ENCODE measurements at places on chromosomes 5 and 9. TPM values are rescaled to one million over a fixed set of nuclear protein-coding genes. Genes with fewer than 3 reads are reported as not detected.
A peak's percentile ranks its signal among the peaks of the same experiment; 100 is the strongest.

GRCh38 chr5:123965626-123966025 lies 453.6 kb downstream of the CSNK1G3 start:
- DNase-seq = no peak

Gene SETD9
- 14.2 TPM for total RNA-seq

Gene EGFL7
- total RNA-seq = 85.3 TPM

Gene CACFD1
- total RNA-seq = 15.0 TPM

- DNase-seq = no peak
Measured at GRCh38 chr9:81823672-81824554, 104.3 kb upstream of the SPATA31D4 start.

Gene RAD23B
- total RNA-seq = 103 TPM

GRCh38 chr5:16737209-16737608 lies 120.4 kb upstream of the RETREG1 start:
- no peak for DNase-seq

- no peak for DNase-seq
Measured at GRCh38 chr9:137078701-137079400, 1.5 kb downstream of the UAP1L1 start.

DNA sequence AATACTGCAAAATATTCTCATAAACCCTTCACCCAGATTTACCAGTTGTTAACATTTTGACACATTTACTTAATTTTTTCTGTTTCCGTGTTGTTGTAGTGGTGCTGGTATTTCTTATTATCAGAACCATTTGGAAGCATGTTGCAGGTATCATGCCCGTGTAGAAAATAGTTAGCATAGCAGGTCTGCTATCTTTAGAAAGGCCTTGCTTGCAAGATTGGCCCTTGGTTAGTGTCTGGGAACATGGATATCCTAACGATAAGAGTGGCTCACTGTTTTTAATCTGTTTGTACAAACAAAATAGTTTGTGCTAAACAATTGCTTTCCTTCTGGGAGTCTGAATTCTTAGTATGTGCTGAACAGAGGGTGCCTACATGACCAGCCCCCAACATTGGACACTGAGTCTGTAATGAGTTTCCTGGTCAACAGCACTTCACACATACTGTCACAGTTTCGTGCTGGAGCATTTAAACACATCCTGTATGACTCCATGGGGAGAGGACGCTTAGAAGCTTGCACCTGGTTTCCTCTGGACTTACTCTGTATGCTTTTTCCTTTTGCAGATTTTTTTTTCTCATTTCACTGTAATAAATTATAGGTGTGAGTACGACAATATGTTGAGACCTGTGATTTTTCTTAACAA lies 66.9 kb downstream of the MAN2A1 start:
- DNase-seq = no peak

Gene IFNB1
- not detected for total RNA-seq

DNA sequence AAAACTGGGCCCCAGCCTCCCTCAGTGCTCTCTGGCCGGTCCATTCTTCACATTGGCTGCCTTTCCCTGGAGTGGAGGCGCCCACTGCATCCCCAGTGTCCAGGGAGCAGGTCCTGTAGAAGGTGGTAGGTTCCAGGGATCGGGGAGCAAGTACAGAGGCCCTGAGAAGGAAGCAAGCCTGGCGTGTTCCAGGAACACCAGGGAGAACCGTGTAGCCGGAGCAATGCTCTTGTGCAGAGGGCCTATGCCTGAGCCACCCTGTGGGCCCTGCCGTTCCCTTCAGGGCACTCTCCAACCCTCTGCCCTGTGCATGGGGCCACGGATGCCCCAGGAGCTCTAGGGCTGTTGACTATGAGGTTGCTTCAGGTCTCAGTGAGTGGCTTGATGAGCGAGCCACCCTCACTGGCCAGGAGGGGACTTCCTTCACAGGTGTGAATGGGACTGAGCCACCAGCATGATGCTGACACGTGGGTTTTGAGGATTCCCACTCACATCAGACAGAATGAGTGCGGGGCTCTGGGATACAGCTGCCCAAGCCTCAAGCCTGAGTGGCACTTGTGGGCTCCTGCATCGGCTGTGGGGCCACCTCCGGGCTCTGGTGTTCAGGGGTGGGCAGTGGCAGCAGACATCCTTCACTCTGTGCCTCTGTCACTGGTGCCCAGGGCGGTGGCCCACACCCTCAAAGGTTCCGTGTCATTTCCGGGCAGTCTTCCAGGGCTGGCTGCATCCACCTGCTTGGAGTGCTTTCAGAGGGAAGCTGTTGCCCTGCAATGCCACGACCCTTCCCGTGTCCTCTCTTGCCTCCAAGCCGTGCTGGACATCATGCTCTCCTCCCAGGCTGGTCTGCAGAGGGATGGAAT lies 54.4 kb downstream of the ADAMTS2 start:
- DNase-seq = peak; percentile 73

Gene NUP214
- total RNA-seq = 22.9 TPM

DNA sequence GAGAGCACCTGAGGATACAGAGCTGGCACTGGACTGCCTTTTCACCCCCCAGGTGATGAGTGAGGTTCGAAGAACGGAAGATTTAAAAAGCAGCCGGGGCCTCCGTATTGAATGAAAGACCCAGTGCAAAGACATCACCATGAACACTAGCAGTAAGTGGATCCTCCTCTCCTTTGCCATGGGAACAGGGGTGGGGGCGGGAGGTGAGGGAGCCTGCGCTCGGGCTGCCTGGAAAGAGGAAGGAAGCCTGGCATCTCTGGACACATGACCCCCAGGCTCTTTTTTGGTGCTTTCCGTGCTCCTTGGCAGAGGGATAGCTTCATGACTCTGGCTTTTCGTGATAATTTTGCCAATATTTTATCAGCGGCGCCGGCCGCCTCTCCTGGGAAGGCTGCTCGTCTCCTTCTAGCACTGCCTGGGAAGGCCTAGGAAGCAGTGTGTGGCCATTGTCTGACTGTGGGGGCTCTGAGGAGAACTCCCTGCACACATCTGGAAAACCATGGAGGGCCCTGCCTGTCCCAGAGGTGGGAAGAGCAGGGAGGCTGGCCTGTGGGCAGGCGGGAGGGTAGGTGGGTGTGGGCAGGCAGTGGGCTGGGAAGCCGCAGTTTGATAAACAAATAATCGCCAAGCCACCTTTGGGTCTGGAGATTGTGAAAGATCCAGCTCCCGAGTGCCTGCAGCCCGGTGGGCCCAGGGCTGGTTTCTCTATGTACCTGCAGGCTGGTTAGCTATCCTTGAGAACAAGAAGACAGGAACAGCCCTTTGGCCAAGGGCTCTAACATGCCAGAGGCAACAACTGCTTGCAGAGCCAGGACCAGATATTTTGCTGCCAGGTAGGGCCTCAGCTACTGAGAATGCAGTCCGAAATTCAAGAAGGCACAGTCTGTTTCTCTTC lies 911 bp downstream of the ABLIM3 start:
- DNase-seq = no peak

DNA sequence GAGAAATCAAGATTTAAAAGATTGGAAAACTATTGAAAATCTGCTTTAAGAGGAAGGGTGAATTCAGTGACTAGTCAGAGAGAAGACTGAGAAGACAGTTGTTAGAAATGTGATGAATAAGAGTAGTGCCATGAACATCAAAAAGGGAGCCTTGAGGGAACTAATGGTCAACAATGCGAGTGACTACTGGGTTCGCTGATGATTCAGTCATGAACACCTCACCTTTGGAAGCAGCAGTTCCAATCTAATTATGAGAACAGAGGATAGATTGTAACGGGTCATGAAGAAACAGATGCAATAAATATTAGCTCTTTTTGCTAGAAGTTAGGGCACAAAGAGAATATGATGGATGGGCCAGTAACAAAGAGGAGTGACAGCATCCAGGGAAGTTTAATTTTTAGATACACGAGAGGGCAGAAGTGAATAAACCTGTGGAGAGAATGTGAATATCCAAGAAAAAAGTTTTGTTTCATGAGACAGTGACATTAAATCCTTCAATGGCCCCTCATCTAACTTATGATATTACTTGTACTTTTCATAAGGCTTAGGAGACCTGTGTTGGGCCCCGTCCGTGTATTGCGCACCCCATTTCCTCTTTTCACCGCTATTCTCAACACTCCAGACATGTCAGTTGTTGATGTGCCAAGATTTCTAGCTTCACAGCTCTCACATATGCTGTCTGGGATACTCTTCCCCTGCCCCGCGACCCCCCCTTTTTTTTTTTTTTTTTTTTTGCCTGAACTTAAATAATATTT lies 23.5 kb upstream of the IFNE start:
- no peak for DNase-seq

Gene SLC2A6
- total RNA-seq = 3.6 TPM

Gene ADCY2
- total RNA-seq = 0.54 TPM

Gene CDKN2A
- 1.2 TPM for total RNA-seq

GRCh38 chr9:2727374-2727773 lies 10.1 kb downstream of the KCNV2 start:
- DNase-seq = no peak

Gene RAB14
- total RNA-seq = 49.9 TPM

DNA sequence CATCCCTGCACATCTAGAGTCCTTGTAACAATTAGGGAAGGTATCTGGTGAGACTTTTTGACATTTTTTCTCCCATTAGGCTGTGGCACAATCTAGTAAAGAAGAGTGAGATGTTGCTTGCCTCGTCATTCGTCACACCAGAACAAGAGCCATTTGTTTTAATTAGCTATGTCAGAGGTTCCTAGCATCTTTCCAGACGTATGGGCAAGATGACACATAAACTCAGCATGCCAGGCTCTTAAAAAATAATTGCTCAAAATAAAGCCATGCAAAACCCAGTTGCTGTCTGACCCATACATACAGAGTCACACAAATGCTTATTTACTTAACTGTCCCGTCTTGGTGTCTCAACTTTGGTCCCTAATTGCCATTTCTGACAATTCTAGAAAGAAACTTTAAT lies 125.9 kb downstream of the TRPM3 start:
- no peak for DNase-seq

DNA sequence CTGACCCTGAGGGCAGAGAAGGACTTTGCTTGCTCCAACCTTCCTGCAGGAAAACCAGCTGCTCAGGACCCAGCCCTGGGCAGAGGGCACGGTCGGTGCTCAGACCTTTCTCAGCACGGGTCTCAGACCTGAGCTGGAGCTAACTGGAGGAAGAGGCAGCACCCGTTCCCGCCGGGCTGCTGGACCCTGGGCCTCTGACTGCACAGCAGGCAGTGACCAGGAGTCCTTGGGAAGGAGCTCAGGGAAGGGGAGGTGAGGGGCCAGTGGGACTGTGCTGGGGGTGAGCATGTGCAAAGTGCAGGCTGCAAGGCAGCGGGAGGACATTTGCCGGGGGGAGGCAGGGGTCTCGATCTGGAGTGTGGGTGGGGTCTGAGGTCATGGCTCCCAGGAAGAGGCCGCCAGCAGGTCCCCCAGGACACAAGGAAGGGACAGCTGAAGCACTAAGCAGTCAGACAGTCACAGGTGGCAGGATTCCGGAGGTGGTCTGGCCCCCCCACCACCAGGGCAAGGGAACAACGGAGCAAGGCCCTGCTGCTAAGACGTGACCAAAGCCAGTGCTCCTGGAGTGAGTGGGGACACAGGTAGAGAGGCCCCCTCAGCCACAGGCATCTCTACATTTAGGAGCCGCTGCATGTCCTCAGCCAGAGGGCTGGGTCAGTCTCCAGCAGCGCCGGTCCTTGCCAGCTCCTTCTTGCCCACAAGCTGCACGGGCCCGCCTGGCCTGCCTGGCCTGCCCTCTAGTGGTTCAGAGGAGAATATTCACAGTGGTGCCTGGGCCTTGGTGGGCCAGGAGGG lies 4.8 kb upstream of the DPM2 start:
- peak; percentile 90 for DNase-seq

DNA sequence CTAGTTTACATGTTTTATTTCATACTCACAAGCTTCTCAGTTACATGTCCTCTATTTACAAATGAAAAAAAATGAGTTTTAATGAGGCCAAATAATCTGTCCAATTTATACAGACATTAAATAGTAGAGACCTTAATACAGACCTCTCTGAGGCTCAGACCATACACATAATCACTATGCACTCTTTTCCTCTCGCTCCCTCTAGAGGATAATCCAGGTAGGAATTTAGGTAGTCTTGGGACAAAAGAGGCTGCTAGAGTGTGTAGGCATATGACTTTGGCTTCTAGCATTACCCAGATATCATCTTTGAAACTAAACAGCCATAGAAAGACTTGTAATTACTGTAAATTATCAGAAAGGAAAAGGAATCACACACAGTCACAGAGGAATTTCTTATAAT lies 444.7 kb downstream of the HINT1 start:
- no peak for DNase-seq

Gene FRRS1L
- 0.81 TPM for total RNA-seq

Gene TRIM36
- total RNA-seq = 0.75 TPM

- no peak for DNase-seq
Measured at GRCh38 chr5:87421307-87421706, 8.6 kb upstream of the CCNH start.

Gene SAXO1
- 0.05 TPM for total RNA-seq

DNA sequence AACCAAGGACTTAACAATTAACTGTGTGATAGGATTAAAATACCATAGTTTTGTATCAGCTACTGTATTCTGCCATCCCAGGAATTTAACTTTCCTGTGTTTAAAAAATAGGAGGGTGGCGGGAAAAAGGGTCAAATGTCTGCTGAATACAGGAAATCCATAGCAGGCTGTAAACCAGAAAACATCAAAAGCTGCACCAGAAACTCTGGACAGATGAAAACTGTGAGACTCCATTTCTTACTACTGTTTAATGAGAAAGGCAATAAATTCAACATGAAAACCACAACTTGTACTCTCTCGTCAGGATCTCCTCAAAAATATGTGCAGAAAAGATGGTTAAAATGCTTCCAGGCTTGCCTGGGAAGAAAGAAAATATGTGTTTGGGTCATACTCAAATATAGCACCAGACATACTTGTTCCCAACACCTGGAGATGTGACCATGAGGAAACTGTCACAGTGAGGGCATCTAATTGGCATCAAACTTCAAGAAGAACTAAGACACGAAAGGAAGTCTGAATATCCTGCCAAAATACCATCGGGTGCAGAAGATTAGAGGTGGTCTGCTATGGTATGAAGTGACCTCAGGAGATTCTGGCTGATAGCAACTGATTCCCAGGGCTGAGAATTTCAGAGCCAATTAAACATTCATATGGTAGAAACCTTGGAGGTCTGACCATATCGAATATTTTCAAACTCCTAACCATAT lies 164.7 kb upstream of the TARS1 start:
- no peak for DNase-seq

DNA sequence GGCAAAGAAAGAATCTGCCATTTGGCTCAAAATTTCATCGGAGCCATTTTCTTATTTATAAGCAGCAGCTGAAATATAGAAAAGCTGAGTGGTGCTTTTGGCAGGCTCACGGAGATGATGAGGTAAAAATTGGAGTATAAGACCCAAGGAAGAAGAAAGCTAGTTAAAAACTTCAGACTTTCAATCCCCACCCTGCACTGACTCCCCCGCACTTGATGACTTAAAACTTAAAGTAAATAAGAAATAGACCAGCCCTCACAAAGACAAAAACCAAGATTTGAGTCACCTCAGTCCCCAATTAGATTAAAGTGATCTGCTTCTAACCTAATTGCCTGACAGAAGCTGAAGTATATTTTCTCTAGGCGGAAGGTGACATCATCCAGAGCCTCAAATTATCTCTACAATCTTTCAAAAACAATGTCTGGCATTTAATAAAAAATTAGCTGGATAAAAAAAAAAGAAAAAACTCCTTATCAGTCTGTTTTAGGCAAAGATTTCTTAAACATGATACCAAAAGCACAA lies 124.0 kb upstream of the PJA2 start:
- no peak for DNase-seq

GRCh38 chr5:72013766-72014624 lies 93.3 kb upstream of the MAP1B start:
- no peak for DNase-seq

- DNase-seq = no peak
Measured at GRCh38 chr5:132489871-132490483, 596 bp downstream of the IRF1 start.

Gene SHOC1
- total RNA-seq = not detected
